Panc1 (cell line): ENCODE measurements at places on chromosomes 5 and 9.

- DNase-seq = no peak
These were observed 156.4 kb downstream of the EDIL3 start for GRCh38 chr5:84228266-84228665.

GRCh38 chr5:15034379-15034778, 162.8 kb upstream of the ANKH start:
- no peak for DNase-seq

DNA sequence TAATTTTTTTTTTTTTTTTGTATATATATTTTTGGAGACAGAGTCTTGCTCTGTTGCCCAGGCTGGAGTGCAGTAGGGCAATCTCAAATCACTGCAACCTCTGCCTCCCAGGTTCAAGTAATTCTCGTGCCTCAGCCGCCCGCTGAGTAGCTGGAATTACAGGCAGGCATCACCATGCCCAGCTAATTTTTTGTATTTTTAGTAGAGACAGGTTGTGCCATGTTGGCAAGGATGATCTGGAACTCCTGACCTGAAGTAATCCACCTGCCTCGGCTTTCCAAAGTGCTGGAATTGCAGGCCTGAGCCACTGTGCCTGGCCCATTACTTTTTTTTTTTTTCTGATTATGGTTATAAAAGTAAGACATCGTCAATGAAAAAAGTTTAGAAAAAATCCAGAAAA, 84.0 kb upstream of the LMNB1 start:
- DNase-seq = no peak

- DNase-seq = no peak
These were observed 36.3 kb upstream of the SMIM23 start for GRCh38 chr5:171749365-171749764.

GRCh38 chr5:126358525-126358924, 64.7 kb upstream of the GRAMD2B start:
- no peak for DNase-seq

DNA sequence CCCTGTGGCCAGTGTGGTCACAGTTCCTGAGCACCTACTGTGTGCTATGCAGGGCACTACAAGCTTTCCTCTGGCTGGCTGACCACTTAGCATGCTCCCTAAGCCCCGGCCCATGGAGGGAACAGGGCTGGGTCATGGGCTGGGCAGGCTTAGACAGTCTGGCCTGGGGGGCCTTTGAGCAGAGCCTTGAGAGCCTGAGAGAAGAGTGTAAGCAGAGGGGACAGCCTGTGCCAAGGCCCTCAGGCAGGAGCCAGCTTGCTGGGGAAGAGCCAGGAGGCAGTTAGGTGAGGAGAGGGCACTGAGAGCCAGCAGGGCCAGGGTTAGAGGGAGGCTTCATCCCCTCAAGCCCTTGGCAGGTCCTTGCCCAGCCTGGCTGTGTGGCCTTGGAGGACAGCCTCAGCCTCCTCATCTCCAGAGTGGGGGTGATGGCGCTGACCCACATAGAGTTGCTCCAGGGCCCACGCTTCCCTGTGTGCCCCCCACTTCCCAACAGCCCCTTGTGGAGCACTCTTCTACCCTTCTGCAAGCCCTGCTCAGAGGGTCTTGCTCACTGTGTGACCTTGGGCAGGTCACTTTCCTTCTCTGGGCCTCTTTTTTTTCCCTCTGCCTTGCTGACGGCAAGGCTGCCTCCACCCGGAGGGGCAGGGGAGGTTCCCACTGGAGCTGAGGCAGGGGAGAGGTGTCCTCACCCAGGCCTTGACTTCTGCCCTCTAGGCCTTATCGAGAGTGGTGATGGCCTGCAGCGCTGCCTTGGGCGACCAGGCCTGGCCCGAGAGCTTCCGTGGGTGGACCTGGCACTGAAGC, 107.1 kb downstream of the PHF2 start:
- no peak for DNase-seq

DNA sequence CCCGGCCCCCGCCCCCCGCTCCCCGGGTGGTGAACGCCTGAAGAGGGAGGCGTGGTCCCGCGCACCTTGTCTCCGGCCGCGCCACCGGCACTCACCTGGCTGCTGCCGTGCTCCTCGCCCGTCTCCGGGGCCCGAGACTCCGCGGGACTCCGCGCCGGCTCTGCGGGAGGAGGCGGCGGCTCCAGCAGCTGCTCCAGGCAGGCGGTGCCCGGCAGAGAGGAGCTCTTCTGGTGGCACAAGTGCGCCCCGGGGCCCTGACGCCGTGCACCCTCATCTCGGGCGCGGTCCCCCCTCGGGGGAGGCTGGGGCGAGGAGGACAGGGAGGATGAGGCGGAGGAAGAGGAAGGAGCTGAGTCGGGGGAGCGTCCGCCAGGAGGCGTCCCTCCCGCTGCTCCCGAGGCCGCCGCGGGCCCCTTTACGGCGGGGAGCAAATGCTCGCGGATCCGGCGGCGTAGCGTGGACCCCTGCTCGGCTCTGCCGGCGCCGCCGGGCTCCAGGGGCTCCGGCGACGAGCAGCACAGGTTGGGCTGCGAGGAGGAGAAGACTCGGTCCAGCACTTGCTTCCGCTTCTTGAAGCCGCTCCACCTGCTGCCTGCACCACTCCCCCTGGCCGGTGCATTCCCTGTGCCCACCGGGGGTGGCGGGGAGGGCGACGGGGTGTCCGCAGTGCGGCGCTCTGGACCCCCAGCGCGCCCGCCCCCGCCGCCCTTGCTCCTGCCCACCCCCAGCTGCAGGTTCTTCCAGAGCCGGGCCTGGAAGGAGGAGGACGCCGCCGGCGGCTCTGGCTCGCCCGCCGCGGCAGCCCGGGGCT, 928 bp downstream of the MCTP1 start:
- no peak for DNase-seq

DNA sequence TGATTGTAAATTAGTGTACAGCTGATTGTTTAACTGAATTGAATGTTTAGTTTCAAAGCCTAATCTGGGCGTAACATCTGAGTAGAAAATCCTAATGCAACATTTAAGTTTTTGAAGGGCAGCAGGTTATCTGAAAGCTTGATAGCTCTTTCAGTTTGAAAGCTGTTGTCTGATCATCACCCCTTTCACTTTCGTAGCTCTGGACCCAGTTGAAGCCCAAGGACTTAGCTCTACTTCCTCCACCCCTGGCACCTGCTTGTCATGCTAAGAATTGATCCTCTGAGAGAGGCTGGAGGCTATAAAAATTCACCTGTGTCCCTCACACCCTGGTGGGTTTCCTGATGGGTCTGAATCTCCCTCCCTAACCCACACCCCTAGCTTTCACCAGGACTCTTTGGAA, 86.0 kb downstream of the ZFAND5 start:
- DNase-seq = no peak

GRCh38 chr5:109907189-109907588, 217.5 kb downstream of the MAN2A1 start:
- DNase-seq = no peak

DNA sequence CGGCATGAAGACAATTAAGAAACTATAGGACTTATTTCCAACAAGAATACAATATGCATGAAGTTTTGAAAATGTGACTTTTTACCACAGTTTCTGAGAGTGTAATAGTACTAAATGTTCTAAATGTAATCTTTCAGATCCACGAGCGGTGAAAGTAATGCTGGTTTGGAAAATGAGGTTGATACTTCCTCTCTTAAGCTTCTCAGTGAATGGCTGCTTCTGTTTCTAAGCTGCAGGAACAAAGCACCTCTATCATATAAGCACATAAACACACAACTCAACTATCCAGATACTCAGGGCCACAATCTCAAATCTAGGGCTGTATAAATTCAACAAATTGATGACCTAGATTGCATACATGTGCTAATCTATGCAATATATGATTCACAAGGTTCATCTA, 78.3 kb downstream of the LIFR start:
- DNase-seq = no peak

DNA sequence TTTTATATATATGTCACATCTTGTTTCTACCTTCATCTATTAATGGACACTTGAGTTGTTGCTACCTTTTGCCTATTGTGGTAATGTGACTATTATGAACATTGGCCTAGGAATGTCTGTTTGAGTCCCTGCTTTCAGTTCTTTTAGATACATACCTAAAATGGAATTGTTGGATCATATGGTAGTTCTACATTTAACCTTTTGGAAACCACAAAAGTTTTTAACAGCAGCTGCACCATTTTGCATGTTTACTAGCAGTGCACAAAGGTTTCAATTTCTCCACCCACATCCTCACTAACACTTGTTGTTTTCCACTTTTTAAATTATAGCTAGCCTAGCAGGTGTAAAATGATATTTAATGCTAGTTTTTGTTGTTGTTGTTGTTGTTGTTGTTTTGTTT, 88.4 kb downstream of the GALNT10 start:
- no peak for DNase-seq

DNA sequence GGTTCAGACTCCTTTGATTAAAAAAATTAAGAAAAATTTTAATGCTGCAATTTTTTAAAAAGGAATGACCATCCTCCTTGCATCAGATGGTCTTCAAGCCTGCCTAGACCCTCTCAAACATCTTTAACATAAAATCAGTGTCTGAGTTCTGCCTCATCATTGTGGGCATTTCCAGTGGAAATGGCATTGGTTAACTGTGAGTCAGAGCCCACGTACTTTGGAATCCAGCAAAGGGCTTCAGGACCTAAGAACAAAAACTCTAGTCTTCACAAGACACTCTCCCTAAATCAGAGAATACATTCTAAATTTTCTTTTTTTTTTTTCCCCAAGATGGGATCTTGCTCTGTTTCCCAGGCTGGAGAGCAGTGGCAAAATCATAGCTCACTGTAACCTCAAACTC, 9.4 kb upstream of the C5orf15 start:
- no peak for DNase-seq

DNA sequence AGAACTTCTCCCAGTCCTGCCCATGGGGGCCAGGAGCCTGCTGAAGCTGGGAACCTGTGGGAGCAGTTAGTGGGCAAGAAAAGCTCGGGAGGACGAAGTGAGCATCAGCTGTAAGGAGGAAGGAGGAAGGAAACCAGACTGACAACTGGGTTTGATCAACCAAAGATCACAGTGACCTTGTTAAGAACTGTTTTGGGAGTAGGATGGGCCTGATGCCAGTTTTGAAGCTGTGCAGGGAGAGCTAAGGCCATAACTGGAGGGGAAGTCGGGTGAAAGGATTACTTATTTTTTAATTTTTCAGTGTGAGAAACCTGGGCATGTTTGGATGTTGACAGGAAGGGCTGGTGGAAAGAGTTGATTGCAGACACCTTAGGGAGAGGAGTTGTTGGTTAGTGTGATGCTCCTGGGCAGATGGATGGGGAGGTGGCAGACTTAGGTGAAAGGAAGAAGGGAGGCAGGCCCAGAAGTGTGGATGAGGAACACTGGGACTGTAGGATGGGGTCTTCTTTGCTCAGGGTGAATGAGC, 58.3 kb upstream of the KLF4 start:
- no peak for DNase-seq

DNA sequence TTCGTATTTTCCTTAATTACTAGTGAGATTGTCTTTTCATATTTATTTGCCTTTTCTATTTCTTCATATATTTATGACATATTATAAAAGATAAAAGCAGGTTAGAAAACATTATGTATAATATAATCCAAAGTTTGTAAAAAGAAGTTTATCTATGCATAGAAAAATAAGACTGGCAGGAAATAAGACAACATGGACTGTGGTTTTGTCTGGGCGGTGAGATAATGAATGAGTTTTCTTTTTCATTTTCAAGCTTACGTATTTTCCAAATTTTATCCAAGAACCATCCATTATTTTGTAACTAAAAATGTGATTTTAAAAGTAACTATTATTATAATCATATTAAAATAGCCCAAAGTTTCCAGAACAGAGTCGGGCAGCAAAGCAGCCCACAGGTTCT, 109.8 kb upstream of the MVB12B start:
- no peak for DNase-seq

- DNase-seq = no peak
These were observed 402.9 kb upstream of the TYRP1 start for GRCh38 chr9:12290166-12290869.

DNA sequence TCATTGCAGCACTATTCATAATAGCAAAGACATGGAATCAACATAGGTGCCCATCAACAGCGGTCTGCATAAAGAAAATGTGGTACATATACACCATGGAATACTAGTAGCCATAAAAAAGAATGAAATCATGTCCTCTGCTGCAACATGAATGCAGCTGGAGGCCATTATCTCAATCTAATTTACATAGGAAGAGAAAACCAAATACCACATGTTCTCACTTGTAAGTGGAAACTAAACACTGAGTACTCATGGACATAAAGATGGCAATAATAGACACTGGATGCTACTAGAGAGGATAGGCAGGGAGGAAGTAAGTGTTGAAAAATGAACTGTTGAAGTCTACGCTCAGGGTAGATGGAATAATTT, 203.9 kb upstream of the CDH9 start:
- no peak for DNase-seq

- DNase-seq = no peak
These were observed 2293.3 kb upstream of the C9orf72 start for GRCh38 chr9:29866556-29866955.

DNA sequence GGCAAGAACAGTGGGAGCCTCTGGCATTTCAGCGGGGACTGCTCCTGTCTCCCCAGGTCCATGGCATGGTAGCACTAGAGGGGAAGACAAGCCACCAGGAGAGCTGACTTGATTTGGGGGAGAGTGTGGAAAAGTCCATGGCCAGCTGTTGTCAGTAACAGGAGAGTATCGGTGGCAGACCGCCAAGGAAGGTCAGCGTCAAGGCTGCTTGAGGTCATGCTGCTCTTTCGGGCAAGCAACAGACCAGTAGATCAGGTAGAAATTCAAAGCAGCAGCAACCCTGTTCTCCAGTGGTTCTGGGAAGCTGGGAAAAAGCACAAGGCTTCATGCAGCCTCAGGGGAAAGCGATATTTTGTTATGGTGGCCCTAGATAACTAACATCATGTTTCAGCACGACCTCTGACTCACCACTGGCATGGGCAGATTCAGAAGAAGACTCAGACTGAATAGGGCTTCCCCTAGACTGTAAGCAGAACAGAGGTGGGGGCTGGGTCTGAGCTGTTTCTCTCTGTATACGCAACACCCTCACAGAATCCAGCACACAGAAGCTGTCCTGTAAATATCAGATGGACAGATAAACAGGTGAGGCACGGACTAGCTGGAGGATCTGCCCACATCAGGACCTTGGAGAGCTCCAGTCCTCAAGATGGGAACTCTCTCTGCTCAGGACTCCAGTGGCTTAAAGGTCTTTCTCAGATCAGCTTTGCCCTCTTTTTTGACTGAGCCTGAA, 35.2 kb upstream of the PLEKHG4B start:
- DNase-seq = no peak

DNA sequence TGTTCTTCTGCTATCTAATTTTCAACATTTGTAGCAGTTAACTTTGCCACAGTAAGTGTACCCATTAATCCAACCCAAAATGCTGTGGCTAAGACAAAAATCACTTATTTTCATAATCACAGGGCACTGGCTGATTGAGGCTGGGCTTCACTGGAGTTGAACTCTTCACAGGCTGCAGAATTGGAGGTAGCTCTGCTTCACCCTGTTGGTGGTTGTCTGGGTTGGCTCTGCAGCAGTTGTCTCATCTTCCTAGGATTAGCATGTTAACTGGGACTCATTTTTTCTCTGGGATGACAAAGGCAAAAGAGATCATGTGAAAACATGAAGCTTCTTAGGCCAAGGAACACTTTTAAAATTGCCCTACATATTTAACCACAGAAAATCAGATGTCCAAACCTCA, 518.9 kb downstream of the TLR4 start:
- no peak for DNase-seq
